ENCODE measurements at places on chromosomes 16 and 17.

- DNase-seq = no peak
Observed at GRCh38 chr16:50902457-50902856, 160.6 kb downstream of the CYLD start.

- DNase-seq = no peak
Observed at GRCh38 chr16:81804134-81804610, 25.1 kb downstream of the PLCG2 start.

- no peak for DNase-seq
Observed at GRCh38 chr17:19449656-19450055, 38.6 kb downstream of the RNF112 start.

GRCh38 chr16:13999895-14000425 is 71.2 kb upstream of the MRTFB start:
- DNase-seq = peak; percentile 15

DNA sequence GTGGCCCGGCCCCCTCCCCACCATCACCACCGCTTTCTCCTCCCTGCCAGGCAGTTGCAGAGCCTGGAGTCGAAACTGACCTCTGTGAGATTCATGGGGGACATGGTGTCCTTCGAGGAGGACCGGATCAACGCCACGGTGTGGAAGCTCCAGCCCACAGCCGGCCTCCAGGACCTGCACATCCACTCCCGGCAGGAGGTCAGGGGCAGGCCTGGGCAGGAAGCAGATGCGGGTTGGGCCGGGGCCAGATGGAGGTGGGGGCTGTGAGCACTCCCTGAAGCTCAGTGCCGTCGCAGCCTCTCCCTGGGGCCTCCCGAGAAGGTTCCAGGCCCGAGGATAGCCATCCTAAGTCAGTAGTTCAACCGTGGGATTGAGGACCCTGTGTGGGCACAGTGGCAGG is 14.2 kb upstream of the ADGRG3 start:
- no peak for DNase-seq

DNA sequence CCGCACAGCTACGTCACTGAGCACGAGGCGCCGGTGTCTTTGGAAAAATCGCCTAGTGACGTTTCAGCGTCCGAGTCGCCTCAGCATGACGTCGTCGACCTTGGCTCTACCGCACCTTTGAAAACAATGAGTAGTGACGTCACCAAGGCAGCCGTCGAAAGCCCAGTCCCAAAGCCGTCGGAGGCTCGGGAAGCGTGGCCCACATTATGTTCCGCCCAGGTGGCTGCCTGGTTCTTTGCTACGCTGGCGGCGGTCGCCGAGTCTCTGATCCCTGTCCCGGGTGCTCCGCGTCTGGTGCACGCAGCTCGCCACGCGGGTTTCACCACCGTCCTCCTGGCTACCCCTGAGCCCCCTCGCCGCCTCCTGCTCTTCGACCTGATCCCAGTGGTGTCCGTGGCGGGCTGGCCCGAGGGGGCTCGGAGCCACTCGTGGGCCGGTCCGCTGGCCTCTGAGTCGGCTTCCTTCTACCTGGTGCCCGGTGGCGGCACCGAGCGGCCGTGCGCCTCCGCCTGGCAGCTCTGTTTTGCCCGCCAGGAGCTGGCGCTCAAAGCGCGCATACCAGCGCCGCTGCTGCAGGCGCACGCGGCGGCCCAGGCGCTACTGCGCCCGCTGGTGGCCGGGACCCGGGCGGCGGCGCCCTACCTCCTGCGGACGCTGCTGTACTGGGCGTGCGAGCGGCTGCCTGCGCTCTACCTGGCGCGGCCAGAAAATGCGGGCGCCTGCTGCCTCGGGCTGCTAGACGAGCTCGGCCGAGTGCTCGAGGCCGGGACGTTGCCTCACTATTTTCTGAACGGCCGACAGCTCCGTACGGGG is 1.5 kb downstream of the TMEM102 start:
- DNase-seq = peak; percentile 36

DNA sequence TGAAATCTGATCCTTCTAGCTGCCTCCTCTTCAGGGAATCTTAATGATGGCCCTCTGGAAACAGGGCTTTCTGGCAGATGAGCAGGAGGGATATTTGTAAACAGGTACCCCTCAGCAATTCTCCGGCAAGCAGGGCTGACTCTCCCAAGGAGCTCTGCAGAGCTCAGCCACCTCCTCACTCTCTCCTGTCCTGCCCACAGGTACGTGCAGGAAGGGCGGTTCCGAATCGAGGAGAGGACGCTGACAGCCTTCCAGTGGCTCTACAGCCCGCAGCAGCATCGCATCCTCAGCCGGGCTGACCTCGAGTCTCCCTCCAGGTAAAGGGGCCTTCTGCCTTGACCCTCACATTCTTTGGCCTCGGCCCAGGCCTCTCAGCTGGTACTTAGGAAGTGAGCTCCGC is 20.7 kb upstream of the CCDC92B start:
- no peak for DNase-seq

GRCh38 chr17:35235917-35236316 is 7.0 kb upstream of the SLFN5 start:
- DNase-seq = no peak

- DNase-seq = peak; percentile 65
Observed at GRCh38 chr16:68040506-68041288, 17.6 kb downstream of the DUS2 start.

- no peak for DNase-seq
Observed at GRCh38 chr17:164303-165235, 16.9 kb downstream of the DOC2B start.

DNA sequence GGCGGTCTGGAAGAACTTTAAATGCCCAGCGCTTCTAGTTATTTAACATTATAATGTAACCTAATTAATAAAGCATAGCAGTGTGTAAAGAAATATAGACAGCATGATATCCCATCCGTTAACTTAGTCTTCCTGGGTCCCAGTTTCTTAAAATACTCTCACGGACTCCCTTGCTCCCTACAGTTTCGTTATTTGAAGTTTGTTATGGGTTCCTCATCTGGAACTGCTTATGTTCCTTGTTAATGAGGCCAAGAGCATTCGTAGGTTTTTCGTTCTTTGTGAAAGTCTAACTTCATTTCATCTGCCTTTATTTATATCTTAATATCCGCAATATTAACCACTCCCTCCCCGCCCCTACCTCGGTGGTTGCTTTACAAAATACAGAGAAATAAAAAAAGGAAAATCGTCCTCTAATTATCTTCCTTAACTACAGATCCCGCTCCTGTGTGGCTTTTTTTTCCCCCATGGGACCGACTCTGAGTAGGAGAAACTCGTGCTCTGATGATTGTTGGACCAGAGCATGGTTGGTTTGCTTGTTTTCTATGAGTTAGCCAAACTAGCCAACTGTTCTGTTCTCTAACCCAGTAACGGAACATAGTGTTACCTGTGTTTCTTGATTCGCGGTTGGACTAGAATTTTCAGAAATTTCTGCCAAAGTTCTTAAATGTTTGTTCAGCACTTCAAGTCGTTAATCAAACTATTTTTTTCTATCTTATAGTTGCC is 863 bp downstream of the ADPRM start:
- no peak for DNase-seq

- DNase-seq = no peak
Observed at GRCh38 chr17:79026376-79027273, 2.7 kb downstream of the C1QTNF1 start.

- DNase-seq = peak; percentile 39
Observed at GRCh38 chr17:72476575-72476986, 355.8 kb downstream of the SOX9 start.

DNA sequence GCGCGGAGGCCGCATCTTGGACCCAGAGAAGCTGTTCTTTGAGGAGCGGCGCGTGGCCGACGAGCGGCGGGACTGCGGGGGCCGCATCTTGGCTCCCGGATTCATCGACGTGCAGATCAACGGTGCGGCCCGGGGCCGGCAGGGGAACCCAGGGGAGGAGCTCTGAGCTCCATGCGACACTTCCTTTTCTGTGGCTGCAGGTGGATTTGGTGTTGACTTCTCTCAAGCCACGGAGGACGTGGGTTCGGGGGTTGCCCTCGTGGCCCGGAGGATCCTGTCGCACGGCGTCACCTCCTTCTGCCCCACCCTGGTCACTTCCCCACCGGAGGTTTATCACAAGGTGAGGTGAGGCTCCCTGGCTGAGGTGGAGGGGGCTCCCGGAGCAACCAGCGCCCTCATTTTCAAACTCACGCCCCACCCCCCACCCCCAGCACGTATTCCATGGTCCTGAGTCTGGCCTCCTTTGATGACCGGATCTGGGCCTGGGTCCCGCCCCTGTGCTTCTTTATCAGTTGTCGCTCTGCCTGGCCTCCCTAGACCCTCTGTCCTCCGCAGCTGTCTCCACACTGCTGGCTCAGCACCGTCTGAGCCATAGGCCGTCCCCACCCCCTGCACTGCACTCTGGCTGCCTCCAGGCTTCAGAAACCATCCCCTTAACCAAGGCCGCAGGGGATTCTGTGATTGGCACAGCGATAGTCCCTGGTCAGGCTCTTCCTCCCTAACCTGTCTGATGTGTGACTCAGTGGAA is 787 bp downstream of the AMDHD2 start:
- no peak for DNase-seq

DNA sequence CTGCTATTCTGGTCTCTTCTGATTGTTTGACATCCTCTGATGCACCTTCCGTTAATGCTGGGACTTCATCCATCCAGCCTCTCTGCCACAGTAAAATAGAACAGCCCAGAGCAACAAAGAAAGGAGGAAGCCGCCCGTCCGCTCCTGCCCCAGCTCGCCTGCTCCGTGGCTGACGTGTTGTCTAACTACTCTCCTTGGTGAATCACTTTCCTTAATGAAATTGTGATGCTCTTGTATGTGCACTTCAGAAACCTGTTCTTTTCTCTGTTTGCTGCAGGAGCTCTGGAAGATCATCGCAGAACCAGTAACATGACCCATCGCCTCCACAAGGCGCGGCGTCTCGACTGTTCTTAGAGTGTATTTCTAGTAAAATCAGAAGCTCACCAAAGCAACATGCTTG is 24.3 kb downstream of the METTL22 start:
- DNase-seq = no peak

- DNase-seq = no peak
Observed at GRCh38 chr17:13352747-13353415, 248.8 kb downstream of the HS3ST3A1 start.

DNA sequence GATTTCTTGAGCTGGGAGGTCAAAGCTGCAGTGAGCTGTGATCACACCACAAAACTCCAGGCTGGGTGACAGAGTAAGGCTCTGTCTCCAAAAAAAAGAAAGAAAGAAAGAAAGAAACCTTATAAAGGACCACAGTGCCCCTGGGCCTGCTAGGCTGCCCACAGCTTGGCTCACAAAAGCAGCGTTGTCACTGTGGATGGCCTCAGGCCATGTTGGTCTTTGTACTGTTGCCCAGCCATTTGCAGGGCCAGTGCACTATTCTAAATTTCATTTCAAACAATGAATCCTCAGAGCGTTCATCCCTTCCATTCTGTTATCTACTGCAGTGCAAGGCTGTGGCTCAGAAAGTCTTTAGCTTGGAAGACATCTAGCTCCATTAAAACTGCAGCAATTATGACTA is 208.4 kb downstream of the SLC39A11 start:
- DNase-seq = no peak

- no peak for DNase-seq
Observed at GRCh38 chr16:30581457-30581856, 4.0 kb downstream of the ZNF785 start.

GRCh38 chr16:12356632-12357340 is 380.3 kb downstream of the SNX29 start:
- DNase-seq = no peak

GRCh38 chr16:57567691-57568090 is 25.2 kb downstream of the ADGRG5 start:
- no peak for DNase-seq

GRCh38 chr16:6068063-6068462 is 970.5 kb upstream of the EEF2KMT start:
- DNase-seq = no peak

GRCh38 chr16:87791295-87792204 is 25.8 kb upstream of the KLHDC4 start:
- DNase-seq = no peak

- no peak for DNase-seq
Observed at GRCh38 chr16:67873435-67874370, 851 bp downstream of the EDC4 start.

- DNase-seq = no peak
Observed at GRCh38 chr17:65679165-65679845, 117.9 kb upstream of the AXIN2 start.

GRCh38 chr17:79619636-79620206 is 8.9 kb upstream of the RBFOX3 start:
- no peak for DNase-seq

- no peak for DNase-seq
Observed at GRCh38 chr16:24771132-24771778, 41.8 kb downstream of the TNRC6A start.

- DNase-seq = peak; percentile 67
Observed at GRCh38 chr16:85350973-85351372, 238.7 kb upstream of the CIBAR2 start.

- no peak for DNase-seq
Observed at GRCh38 chr16:8924214-8924613, 39.5 kb downstream of the USP7 start.

DNA sequence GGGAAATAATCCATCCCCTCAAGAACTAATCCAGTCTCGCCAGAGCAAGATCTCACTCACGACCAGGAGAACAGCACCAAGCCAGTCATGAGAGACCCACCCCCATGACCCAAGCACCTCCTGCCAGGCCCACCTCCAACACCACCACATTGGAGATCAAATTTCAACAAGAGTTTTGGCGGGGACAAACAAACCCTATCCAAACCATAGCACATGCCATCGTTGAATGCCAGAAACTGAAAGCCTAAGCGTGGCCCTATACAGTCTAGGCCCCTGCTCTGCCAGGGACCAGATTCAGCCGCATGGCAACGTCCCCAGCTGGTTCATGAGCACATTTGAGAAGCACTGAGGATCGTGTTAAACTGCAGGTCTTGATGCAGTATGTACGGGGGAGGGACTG is 57.3 kb downstream of the AXIN2 start:
- no peak for DNase-seq

- DNase-seq = no peak
Observed at GRCh38 chr16:88303890-88304819, 78.6 kb upstream of the ZNF469 start.

- DNase-seq = no peak
Observed at GRCh38 chr17:82772026-82772425, 20.2 kb downstream of the TBCD start.
